ENCODE measurements at places on chromosomes 7 and 10.
A peak's percentile ranks its signal among the peaks of the same experiment; 100 is the strongest.

DNA sequence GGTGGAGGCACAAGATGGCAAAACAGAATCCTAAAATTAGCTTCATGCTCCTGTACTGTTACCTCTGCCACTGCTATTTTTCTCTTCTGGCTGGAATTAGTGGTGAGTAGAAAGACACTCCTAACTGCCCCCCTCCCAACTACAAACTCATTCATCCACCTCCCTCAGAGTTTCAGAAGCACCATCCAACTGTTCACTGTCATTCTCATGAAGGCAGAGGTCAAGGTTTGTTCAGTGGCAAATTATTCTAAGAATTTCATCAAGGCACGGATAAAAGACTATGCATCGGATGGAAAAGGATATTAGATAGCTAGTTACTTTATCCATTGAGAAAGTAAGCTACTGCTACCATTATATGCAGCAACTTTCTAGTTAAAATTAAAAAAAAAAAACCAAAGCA lies 59.7 kb downstream of the LRGUK start:
- no peak for DNase-seq

DNA sequence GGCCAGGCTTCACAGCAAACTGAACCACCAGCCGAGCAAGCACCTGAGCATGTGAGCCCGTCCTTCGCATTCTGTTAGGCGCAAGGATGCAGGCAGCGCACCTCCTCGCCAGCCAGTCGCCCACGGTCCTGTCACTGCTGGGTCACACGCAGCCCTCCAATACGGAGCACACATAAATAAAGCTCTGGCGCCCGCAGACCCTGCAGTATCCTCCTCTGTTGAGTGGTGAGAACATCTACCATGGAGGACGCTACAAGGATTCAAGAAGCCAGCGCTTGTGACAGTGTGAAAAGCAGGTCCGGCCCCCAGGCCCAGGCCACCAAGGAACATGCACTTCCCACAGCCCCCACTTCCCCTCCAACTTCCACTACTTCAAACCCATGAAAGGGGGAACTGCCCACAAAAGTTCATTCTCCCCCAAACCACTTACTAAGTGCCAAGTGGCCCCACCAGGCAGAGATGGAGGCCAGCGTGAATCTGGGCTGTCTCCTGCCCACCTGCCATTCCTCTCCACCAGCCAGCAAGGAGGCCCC lies 34.8 kb downstream of the VOPP1 start:
- DNase-seq: no peak

DNA sequence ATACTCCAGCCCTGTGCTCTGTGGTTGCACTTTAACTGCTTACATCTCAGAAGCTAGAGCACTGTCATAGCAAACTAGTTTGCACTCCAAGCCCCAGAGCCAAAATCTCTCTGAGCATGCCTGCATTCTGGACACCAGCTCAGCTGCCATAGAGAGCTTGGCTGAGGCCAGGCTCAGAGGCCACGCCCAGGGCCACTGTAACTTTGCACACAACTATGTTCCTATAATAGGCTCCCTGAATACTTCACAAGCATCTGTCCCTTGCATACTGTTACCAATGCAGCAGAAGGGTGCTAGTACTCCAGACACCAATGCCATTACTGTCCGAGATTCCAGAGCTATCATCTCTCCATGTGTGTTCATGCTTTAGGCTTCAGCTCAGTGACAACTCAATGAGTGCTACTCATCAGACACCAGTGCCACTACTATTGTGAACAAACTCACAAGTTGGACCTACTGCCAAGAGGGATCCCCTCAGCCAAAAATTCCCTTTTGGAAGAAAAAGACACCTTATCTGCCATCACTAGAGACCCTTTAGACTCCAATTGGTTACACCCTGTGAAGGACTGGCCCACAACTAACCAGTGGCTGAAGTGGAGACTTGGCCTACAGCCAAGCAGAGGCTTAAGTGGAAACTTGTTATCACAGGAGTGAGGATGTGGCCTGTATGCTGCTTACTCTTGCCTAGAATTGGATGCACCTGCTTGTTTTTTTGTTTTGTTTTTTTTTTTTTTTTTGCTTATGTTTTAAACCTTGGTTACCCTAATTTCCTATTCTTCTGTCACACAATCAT lies 211.6 kb upstream of the MAGI2 start:
- no peak for DNase-seq

- no peak for DNase-seq
Measured at GRCh38 chr7:21914671-21915070, 31.0 kb downstream of the CDCA7L start.

GRCh38 chr7:152054367-152055230 lies 29.1 kb downstream of the GALNT11 start:
- DNase-seq: no peak

DNA sequence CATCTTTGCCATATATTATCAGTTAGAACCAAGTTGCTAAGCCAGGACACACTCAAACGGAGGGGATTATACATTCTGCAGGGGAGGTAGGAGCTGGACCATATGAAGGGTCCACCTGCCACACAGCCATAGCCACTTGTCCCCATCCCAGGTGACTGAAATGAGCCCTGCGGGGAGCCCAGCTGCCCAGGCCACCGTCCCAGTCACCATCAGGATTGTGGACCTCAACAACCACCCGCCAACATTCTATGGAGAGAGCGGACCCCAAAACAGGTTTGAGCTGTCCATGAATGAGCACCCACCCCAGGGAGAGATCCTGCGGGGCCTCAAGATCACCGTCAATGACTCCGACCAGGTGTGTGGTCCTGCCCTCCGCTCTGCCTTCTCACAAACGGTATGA lies 13.7 kb downstream of the CDHR1 start:
- no peak for DNase-seq

DNA sequence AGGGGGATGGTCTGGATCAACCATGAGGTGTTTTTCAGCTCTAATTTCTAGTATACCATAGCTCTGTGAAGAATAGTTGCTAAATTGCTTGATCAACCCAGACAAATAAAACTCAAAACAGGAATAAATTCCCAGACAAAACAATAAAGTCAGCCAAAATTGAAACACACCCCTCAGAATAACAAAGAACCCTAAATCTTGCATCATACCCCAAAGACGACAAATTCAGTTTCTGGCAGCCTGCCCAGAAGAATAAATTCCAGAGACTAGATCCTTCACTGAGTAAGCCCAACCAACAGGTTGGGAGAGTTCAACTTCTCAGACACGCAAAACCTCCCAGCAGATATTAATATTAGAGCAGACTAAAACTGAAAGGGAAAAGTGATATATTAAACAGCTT lies 11.2 kb upstream of the SEM1 start:
- no peak for DNase-seq

GRCh38 chr10:7657552-7657951 lies 9.2 kb downstream of the ITIH5 start:
- DNase-seq: no peak

DNA sequence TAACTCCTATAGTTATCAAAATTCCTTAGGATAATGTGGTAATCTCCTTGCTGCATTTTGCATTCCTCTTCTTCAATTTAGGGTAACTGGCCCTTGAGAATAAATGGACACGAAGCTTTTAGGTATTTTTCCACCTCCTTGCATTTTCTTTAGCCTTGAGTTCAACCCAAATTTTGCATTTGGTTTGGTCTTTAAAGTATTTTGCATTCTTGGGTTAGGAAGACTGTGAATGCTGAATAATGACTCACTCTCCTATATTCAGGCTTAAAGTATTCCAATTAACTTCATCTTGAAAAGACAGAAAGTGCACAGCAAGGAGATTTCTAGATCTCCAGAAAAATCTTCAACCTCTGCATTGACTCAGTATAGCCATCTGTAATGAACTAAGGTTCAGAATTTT lies 47.3 kb downstream of the TFPI2 start:
- no peak for DNase-seq

DNA sequence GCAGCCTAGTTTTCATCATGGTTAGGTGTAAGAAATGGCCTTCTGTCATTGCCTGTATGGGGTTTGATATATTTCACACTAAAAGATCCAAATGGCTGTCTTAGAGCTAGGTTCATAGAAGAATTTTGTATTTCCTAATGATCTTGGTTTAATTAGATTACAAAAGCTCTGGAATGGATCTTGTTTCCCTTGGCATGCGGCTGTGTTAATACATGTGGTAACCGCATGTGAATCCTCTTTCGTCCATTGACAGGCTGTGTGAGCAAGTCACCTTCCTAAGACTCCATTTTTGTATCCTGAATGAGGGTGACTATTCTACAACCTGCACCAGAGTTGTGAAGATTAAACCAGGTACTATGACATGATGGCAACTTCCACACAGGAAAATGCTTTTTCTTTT lies 12.4 kb upstream of the FZD1 start:
- DNase-seq: no peak

- DNase-seq: no peak
Measured at GRCh38 chr10:77256346-77256745, 381.3 kb downstream of the KCNMA1 start.

DNA sequence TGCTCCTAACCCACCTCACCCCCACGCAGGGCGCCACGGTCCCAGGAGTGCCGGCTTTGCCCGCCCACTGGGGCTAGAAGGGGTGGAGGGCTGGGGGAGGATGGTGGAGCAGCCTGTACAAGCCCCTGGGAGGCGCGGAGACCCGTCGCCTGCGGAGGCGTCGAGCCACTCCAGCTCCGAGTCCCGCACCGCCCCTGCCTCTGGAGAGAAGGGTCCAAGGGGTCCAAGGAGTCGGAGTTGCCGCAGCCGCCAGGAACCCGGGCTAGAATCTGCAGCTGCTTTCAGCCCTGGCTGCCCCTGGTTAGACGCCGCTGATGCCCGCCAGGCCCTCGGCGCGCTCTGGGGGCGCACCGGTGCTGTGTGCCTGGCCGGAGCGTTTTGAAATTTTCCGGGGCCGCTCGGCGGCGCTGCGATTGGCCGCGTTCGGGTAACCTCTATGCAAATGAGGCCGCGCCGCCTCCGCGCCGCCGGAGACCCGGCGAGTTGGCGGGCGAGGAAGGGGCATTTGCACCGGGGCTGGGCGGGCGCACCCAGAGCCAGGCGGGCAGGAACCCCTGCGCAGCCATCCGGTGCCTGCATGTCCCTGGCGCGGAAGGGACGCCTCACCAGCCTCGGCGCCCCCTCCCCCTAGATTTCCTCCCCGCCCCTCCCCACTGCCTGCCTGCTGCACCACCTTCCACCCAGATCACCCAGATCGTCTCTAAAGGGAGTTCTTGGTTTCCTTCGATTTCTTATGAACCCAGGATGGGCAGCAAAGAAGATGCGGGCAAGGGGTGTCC lies at the start of gene HMX2:
Gene HMX2 (plus strand): TSS at position 502 of the 779 bp plus-strand sequence. CDS start 243 bp downstream, at position 745.
- DNase-seq: no peak

- no peak for DNase-seq
Measured at GRCh38 chr7:42198974-42199668, 37.9 kb downstream of the GLI3 start.

- DNase-seq: no peak
Measured at GRCh38 chr10:59325116-59325515, 37.2 kb downstream of the FAM13C start.

DNA sequence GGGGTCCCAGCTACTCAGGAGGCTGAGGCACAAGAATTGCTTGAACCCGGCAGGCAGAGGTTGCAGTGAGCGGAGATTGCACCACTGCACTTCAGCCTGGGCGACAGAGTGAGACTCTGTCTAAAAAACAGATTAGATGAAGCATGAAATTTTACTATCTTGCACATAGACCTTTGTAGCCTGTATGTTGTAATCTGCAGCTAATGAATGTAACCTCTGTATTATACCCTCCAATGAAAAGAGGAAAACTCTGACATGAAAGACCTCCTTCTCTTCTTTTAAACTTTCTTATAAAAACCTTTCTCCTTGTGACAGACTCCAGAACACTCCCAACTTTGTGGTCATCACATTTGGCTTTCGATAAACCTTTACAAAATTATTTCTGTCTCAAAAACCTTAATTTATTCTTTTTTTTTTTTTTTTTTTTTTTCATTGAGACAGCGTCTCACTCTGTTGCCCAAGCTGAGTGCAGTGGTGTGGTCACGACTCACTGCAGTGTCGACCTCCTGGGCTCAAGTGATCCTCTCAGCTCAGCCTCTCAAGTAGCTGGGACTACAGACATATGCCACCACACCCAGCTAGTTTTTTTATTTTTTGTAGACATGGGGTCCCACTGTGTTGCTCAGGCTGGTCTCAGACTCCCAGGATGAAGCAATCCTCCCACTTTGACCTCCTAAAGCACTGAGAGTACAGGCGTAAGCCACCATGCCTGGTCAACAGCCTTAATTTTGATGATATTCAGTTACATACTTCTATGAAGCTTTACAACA lies 97.4 kb downstream of the SVOPL start:
- DNase-seq: peak; percentile 56

DNA sequence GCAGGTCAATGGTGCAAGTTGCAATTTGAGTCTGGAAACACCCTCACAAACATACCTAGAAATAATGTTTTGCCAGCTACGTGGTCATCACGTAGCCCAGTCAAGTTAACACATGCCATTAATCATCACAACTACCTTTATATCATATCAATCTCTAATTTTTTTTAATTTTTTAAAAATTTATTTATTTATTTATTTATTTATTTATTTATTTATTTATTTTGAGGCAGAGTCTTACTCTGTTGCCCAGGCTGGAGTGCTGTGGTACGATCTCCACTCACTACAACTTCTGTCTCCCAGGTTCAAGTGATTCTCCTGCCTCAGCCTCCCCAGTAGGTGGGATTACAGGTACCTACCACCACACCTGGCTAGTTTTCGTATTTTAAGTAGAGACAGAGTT lies 52.4 kb upstream of the MACROH2A2 start:
- no peak for DNase-seq

GRCh38 chr10:22531441-22531840 lies 182.9 kb downstream of the PIP4K2A start:
- DNase-seq: no peak

- no peak for DNase-seq
Measured at GRCh38 chr7:152870106-152870693, 110.6 kb downstream of the ACTR3B start.

GRCh38 chr7:112584290-112584689 lies 103.5 kb downstream of the LSMEM1 start:
- no peak for DNase-seq

- no peak for DNase-seq
Measured at GRCh38 chr10:80392250-80392649, 16.1 kb upstream of the PRXL2A start.

DNA sequence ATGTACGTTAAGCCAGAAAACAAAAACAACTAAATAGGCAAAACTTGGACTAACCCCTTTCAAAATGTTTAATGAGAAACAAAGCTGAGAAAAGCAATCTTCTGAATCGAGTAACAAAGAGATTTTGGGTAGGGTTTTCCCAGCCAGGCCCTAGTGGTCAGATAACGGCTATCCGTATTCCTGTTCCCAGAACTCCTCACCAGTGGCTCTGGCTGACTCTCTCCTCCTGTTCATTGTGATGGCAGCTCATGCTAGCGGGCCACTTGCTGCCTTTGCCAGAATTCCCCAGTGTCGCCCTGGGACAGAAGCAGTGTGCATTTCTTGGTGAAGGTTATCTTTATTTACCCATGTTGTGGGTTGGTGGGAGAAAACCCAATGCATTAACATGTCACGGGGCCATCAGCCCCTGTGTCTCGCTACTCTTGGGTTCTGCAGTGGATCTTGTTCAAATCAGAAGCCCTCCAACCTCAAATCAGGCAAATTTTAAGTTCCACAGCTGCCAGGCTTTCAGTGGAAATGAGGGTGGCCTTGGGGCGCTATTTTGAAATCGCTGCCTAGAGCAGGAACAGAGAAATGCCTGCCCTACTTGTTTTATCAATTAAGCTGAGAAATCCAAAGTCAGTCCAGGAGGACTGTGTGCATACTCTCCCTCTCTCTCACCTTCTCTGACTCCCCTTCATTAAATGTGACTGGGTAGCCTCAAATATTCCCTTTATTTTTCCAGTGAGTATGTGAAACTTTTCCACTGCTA lies 164.5 kb upstream of the NPVF start:
- no peak for DNase-seq

GRCh38 chr10:845526-845925 lies 86.0 kb downstream of the LARP4B start:
- no peak for DNase-seq
